ENCODE measurements at places on chromosomes 16 and 17.

DNA sequence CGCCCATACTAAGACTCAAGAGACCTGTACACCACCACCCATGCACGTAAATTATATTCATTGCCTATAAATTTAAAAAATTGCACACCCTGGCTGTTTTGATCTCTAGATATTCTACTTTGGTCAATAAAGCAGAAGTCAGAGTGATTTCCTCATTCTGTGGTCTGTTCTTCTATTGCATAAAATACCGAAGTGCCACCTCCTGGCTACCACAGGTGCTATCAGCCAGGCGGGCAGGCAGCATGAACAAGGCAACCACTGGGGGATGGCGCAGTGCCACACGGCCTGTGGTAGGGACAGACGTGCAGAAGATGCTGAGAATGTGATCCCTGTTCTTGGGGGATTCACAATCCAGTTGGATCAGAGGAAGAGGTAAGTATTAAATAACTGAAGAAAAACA lies 122.3 kb downstream of the CDK5R1 start:
- peak; percentile 48 for DNase-seq

- no peak for DNase-seq
Measured at GRCh38 chr17:48843187-48843900, 12.5 kb downstream of the CALCOCO2 start.

- peak; percentile 46 for DNase-seq
Measured at GRCh38 chr17:47693731-47694580, at the start of gene TBKBP1. TSS of gene TBKBP1 (plus strand) at chr17:47694161. CDS start at chr17:47696113, 1,952 bp downstream.

GRCh38 chr17:63232565-63233310 lies 213.4 kb downstream of the CYB561 start:
- DNase-seq: no peak

DNA sequence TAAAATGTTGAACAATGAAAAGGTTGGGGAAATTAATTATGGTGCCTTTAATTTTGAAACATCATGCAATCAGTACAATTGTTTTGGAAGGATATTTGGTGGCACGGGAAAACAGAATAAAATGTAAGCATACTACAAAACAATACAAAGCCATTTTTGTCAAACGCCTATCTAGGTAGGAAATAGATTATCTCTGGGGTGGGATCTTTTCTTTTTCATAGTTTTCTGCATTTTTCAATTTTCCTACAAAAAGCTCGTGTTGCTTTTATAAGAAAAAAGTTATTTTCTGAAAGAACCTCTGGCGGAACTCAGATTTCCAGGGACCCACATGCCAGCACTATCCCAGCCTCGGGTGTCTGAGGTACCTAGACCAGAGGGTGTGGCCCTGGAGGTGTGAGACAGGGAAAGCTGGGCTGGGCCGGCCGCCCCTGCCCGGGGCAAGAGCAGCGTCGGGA lies 961 bp upstream of the MAP3K3 start:
- DNase-seq: no peak

DNA sequence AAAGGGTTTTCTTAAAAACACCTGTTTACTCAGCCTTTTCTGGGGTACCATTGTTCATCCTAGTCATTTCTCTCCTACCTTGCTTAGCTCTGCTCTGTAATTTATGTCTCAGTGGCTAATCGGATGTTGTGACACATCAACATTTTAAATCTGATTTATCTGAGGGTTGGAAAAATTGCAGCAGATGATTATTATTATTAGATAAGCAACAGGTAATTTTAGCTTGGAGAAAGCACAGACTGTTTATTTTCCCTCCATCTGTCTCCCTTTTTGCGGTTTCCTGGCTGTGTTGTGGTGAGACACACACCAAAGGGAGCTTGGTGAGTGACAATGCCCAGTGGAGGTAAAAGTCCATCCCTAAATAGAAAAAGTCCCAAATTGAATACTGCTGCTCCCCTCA lies 389.9 kb downstream of the UTP18 start:
- DNase-seq: no peak

GRCh38 chr16:56041556-56042140 lies 149.6 kb upstream of the GNAO1 start:
- peak; percentile 5 for DNase-seq

DNA sequence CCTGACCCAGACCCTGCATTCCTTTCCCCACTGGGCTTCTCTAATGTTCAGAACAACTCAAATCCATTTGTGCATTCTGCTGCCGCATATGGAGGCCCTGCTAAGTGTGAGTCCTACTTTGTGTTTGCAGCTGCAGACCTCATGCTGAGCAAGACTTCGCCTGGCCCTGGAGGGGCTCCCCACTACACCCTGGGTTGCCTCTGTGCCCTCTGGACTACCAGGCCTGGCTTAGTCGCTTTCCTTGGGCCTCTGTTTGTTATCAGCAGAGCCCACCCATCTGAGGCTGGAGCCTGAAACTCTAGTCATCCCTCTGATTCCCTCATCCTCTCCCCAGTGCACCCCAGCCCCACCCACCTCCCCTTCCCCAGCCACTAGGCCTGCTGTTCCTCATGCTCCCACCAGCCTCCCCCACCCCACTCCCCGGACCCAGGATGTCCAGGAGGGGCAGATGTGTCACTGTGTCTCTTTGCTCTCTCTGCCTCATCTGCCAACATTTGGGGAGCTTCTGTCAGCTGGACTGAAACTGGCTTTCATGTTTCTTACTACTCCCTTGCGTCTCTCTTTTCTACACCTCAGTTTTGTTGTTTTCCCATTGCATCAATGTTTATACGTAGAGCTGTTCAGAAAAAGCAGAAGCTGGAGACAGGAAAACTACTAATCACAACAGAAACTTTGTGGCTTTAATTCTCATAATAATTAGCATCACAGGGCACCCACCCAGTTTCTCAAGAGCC lies 17.9 kb upstream of the CD300E start:
- DNase-seq: no peak

GRCh38 chr16:1613728-1614455 lies 1.7 kb downstream of the CRAMP1 start:
- DNase-seq: no peak

DNA sequence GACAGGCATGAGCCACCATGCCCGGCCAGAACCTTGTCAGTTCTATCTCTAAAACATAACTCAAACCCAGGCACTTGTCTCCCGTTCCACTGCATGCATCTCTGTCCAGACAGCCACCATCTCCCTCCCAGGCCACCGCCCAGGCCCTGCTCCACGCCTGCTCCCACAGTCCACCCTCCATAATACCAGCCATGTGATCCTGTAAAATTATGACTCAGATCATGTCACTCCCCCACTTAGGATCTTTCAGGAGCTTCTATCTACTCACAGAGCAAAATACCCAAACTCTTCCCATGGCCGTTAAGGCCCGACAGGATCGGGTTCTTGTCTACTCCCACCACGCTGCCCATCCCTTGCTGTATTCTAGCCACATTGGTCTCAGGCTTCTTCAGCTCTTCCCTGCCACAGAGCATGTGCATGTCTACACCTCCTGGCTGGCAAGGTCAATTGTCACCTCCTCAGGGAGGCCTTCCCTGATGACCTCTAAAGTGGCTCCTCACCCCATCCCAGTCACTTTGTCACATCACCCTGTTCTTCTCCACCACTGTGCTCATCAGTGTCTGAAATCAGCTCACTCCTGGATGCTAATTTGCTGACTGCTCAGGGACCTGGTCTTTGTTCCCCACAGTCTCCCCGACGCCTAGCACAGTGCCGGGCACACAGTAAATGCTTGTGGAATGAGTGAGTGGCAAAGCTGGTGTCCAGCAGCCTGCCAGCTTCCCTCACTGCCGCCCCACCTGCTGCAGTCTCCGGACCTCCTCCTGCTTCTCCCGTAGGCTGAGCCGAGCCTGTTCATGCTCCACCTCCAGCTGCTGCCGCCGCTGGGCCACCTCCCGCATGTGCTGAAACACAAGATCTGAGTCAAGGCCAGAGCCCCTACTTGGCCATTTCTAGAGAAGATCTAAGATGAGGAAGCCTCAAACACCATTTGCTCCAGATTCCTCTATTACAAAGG lies 6.7 kb downstream of the TSPOAP1 start:
- DNase-seq: no peak

DNA sequence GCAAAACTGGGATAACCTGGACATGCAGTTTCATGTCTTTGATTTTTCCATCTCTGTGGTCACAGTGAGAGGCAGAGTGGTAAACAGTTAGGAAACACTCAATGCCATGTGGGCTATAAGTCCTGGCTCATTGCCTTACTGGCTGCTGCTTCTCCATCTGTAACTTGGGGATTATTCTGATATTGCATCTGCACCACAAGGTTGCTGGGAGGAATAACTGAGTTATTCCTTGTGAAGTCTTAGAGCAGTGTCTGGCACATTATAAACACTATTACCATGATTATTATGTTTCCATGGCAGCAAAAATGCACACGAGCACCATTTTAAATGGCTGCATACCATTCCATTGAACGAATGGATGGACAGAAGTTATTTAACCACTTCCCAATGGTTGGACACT lies 111.7 kb upstream of the CDH5 start:
- no peak for DNase-seq

GRCh38 chr16:79312502-79312901 lies 288.0 kb downstream of the MAF start:
- no peak for DNase-seq

- no peak for DNase-seq
Measured at GRCh38 chr16:9251026-9251425, 159.6 kb downstream of the HAPSTR1 start.

DNA sequence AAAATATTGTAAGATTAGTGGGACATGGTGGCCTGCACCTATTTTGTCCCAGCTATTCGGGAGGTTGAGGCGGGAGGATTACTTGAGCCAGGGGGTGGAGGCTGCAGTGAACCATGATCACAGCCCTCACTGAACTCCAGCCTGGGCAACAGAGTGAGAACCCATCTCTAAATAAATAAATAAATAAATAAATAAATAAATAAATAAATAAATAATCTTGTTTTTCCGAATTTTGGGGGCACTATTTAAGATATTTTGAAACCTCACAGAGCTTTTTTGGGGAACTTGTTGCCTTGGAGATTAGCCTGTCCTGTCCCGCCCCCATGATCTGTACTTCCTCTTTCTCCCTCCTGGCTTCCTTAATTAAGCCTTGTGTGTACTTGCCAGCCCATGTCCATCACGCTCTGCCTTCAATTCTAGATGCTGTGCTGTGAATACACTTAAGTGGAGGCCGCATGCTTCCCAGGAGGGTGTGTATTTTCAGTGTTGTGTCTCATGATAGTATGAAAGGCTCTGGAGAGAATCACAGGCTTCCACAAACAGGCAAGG lies 4.4 kb downstream of the LGALS9 start:
- no peak for DNase-seq

GRCh38 chr16:47947723-47948122 lies 208.1 kb downstream of the ABCC12 start:
- no peak for DNase-seq

DNA sequence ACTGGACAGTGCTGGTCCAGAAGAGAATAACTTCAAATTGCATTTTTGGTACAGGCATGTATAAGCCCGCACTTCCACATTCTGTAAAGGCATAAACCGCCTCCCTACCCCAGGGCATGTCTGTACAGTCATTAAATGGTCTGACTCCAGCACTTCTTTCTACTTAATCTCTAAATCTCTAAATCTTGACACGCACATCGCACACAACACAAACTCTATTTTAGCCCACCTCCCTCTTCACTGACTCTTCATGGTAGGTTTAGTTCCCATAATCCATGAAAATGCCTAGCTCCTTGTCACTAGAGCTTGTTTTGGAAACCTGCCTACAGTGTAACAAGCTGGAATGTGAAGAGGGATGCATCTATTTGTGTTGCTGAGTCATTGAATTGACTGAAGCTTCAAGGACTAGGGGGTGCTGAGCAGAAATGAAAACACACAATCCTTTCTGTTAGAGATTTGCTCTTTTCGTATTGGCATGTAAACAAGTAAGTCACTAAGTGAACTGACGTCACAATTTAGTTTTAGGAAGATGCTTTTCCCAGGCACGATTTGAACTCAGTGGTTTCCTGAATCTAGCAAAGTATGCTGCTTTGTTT lies 1.6 kb upstream of the DUSP14 start:
- DNase-seq: no peak

DNA sequence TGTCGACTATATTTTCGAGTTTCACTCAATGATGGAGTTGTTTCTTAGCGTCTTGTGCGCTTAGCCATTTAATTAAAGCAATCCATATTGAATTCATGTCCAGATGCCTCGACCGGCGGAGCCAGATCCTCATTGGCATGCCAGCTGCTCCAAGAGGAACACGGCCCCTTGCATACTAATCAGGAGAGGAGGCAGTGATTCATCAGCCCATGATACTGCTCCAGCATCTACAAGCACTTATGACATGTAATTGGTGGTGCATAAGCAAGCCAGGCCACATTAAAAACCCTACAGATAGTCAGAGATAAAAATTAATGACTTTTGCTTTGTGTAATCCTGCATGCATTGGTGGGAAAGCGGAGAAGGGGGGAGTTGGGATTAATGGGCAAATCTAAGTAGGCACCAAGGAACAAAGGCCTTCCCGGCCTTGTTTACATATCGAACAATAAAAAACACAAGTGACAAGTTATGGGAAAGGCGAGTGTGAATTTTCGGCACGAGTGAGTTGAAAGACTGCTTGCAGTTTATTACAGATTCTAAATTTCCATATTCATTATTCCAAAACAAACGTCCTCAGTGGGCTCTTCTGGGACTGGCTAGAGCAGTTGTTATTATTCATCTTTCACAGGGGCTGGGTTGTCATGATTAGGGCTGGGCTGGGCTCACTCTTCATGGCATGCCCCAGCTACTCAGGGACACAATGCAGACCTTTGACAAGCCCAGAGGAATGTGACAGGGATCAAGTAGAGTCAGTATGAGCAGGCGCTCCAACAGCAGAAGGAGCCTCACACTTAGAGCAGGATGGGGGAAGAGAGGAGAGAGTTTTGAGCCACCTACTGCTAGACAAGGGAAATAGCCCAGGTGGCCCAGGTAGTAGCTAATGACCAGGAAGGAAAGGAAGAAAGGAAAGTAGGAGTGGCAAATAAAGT lies 281.7 kb upstream of the ZFHX3 start:
- DNase-seq: no peak

GRCh38 chr16:85220125-85220839 lies 108.0 kb upstream of the CIBAR2 start:
- DNase-seq: no peak

DNA sequence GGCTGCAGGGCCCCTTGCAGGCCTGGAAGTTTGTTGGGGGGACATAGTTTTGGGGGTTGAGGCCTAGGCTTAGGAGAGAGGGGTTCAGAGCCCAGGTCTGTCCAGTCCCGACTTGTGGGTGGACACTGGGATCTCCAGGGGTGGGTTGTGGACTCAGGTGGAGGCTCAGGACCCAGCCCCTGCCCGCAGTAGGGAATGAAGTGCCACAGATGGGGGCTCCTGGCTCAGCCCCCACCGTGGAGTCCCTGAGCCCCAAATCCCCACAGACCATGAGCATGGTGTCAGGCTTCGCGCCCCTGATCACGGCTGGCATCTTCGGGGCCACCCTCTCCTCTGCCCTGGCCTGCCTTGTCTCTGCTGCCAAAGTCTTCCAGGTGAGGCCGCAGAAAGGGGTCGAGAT lies 14.3 kb downstream of the SLC12A3 start:
- DNase-seq: no peak

DNA sequence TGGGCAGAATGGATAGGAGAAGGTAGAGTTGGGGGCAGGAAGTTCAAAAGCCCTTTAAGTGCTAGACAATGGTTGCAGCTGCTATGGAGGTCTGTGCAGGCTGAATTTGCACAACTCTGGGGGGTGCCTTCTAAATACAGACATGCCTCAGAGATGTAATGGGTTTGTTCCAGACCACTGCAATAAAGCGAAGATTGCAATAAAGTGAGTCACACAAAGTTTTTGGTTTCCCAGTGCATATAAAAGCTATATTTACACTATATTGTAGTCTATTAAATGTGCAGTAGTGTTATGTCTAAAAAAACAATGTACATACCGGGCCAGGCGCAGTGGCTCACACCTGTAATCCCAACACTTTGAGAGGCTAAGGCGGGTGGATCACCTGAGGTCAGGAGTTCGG lies 60.5 kb upstream of the MYOCD start:
- DNase-seq: no peak

GRCh38 chr16:27236635-27237218 lies 31.8 kb downstream of the NSMCE1 start:
- DNase-seq: no peak

Measured in T-helper 9 cell (primary cell).